ENCODE measurements at places on chromosomes 1 and 21. TPM values are rescaled to one million over a fixed set of nuclear protein-coding genes. Genes with fewer than 3 reads are reported as not detected.

DNA sequence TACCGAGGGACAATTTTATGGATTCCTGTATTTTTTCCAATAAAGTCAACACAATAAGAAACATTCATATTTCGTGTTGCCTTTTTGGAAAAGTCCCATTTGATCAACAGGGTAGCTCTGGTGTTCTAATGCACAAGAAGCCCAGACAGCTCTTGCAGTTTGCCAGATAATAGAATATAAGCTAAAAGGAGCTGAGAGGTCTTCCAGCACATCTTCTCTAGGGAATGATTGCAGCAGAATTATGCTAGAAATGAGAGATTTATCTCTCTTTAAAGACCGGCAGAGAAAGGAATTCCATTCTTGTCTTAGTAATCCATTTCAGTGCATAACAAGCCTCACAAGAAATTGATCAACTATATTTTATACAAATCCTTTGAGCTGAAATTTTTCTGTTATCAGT lies 25.0 kb upstream of the DDX59 start:
- DNase-seq, result no peak

- peak; percentile 82 for DNase-seq
Observed at GRCh38 chr1:26278303-26278702, 1.6 kb upstream of the SH3BGRL3 start.

GRCh38 chr21:34791776-34792503 lies 123.1 kb downstream of the CLIC6 start:
- no peak for DNase-seq

FCRL4 gene
- 0.07 TPM for polyA plus RNA-seq

DPYD gene
- 32.5 TPM for polyA plus RNA-seq

RNASEL gene
- 16.8 TPM for polyA plus RNA-seq

KCNJ6 gene
- polyA plus RNA-seq, result 0.39 TPM

DNA sequence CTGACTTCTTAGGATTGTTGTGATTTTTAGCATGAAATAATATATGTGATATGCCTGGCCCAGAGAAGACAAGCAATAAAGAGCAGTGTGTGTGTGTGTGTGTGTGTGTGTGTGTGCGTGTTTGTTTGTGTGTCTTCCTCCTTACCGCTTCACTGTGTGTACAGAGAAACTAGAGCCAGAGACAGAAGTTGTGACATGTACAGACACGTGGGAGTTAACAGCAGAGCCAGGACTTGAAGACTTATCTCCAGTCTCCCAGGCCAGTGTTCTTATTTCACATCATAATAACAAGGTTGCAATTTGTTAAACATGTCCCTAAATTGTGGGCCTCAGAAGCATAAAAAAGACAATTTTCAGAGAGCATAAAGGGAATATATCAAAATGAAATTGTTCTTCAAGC lies 192.0 kb upstream of the JUN start:
- no peak for DNase-seq

GRCh38 chr1:33735624-33736023 lies 128.3 kb upstream of the HMGB4 start:
- DNase-seq, result no peak

DNA sequence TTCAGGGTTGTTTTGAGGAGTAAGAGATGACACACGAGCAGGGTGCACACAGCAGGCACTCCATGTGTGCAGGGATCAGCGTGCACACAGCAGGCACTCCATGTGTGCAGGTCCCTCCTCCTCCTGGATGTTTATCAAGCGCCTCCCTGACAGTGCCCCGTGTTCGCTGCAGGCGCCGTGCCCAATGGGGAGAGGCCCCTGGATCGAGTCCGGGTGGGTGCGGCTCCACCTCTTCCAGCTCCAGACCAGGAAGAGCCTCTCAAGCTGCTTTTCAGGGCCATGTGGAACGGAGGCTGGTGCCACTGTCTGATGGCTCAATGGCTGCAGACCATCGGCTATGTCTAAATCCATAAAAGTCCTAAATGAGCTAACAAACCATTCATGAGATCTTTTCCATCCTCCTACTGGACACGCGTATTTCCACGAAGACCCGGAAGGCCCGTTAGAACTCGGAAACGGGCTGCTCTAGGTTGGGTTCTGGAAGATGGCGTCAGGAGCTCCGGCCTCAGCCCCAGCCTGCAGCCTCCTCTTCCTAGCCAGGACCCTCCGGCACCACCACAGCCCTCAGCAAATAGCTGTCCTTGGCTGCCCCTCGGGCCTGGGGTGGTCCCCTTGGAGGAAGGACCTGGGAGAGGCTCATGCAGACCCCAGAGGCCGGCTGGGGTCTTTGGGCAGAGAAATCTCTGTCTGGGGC lies 36.0 kb downstream of the RRP1 start:
- no peak for DNase-seq

GRCh38 chr1:232905331-232906034 lies 44.9 kb upstream of the NTPCR start:
- DNase-seq, result no peak

SLC1A7 gene
- polyA plus RNA-seq, result 0.40 TPM

DNA sequence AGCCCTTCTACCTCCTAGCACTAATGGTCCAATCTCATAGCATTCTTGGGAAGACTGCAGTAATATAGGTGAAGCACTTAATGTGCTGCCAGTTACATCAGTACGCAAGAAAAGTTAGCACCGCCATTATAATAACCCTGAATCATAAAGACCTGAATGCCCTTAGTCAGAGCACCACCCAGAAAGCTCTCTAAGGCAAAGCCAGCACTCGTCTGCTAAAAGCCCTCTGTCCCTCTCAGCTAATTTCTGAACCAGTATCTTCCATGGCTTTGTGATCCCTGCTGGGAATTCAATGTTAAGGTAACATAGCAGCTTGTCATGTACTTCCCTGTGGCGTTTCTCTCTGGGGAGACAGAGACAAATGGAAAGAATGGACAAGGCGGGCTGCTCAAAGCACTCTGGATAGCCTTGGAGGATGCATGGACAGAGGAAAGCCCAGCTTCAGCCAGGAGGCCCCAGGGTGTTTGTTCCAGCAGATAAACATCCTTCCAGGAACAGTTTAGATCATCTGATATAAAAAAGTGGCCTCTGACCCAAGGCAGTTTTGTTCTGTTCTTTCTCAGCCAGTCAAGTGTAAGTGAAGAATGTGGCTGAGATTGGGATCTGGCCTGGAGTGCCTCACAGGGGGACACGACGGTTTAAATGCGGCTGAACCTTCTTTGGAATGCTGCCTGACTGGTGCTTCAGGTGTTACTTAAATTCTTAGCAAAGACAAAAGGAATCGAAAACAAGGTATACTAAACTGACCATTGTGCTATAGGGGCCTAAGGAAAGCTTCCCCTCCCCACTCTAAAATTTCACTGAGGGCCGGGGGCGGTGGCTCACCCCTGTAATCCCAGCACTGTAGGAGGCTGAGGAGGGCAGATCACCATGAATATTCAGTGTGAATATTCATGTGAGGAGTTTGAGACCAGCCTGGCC lies 58.1 kb upstream of the VTCN1 start:
- DNase-seq, result no peak

DNA sequence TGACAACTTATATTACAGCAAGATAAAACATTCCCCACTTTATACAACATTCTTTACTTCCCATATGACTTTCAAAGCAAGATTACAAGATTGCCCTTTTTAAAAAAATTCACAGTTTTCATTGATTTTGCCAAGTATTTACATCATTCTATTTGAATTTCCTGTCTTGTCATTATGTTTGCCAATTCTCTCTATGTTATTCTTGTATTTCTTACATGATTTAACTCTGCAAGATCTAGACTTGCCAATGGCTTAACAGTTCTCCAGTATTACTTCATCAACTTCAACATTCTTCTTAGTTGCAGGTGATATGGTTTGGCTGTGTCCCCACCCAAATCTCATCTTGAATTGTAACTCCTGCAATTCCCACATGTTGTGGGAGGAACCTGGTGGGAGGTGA lies 31.6 kb downstream of the FMO4 start:
- no peak for DNase-seq

GRCh38 chr1:224632381-224632871 lies 16.3 kb downstream of the CNIH3 start:
- DNase-seq, result no peak

SLAMF9 gene
- polyA plus RNA-seq, result 0.33 TPM
